ENCODE measurements at places on chromosomes 13 and 19. TPM values are rescaled to one million over a fixed set of nuclear protein-coding genes. Genes with fewer than 3 reads are reported as not detected.

Gene RNF6
- 20.2 TPM for total RNA-seq

Gene JUND
- 129 TPM for total RNA-seq

Gene CPAMD8
- total RNA-seq = 4.8 TPM

Gene TJP3
- total RNA-seq = 3.1 TPM

Gene HSPH1
- total RNA-seq = 43.9 TPM

Gene IGFL3
- total RNA-seq = not detected

Gene CYP2A7
- total RNA-seq = not detected

Gene CEACAM21
- 74.1 TPM for total RNA-seq

Gene PRDX2
- 215 TPM for total RNA-seq

Gene ZNF763
- not detected for total RNA-seq

Gene NDUFA11
- total RNA-seq = 211 TPM

Gene ACER1
- not detected for total RNA-seq

Data from endothelial cell (in vitro differentiated cells).